ENCODE measurements at places on chromosomes 3 and 15. TPM values are rescaled to one million over a fixed set of nuclear protein-coding genes. Genes with fewer than 3 reads are reported as not detected.

SH2D7 gene
- total RNA-seq: 0.36 TPM

CTXN2 gene
- not detected for total RNA-seq

CHDH gene
- 0.41 TPM for total RNA-seq

GOLGA6D gene
- total RNA-seq: not detected

MAP6D1 gene
- total RNA-seq: 7.0 TPM

ANKRD34C gene
- not detected for total RNA-seq

RNF111 gene
- 30.1 TPM for total RNA-seq

CPB1 gene
- total RNA-seq: not detected

HESX1 gene
- 1.7 TPM for total RNA-seq

RHOV gene
- total RNA-seq: 0.61 TPM

HYAL2 gene
- 41.7 TPM for total RNA-seq

CIAO2A gene
- total RNA-seq: 143 TPM

ZBBX gene
- total RNA-seq: not detected

PKM gene
- total RNA-seq: 1,855 TPM

FSIP1 gene
- 0.87 TPM for total RNA-seq

P2RY1 gene
- total RNA-seq: 1.2 TPM

ARNT2 gene
- 2.2 TPM for total RNA-seq

DUOXA2 gene
- not detected for total RNA-seq

POTEB gene
- total RNA-seq: not detected

GRAMD2A gene
- 0.35 TPM for total RNA-seq

SLC51A gene
- not detected for total RNA-seq

ALG1L2 gene
- 0.46 TPM for total RNA-seq

C3orf49 gene
- total RNA-seq: not detected

BUB1B gene
- 90.7 TPM for total RNA-seq

ITGA11 gene
- total RNA-seq: not detected

HOMER2 gene
- total RNA-seq: 7.3 TPM

RAMAC gene
- total RNA-seq: 44.0 TPM

SLC28A1 gene
- total RNA-seq: not detected

PRSS50 gene
- total RNA-seq: not detected

FBXO45 gene
- total RNA-seq: 29.3 TPM

DPP8 gene
- 34.7 TPM for total RNA-seq

Measured in SJCRH30 (cell line).